Jurkat, Clone E6-1 (cell line): ENCODE measurements at places on chromosomes 16 and 17.

GRCh38 chr17:18028952-18029540 is 9.9 kb downstream of the ATPAF2 start:
- no peak for DNase-seq

DNA sequence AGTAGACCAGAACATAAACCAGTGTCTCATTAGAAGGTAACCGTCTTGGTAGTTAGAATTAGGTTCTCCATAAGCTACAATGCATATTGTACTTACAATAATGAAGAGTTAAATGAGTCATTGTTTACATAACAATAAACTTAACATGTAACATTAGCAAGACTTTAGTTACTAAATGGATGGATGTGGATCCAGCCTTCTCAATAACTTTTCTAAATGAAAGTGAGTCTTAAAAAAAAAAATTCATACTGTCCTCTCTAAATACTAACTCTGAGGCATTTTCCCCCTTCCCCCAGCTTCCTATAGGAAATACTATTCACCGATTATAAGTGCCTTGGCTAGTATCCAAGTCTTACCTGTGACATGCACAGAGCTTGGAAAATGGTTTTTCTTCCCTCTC is 155.3 kb downstream of the CYB561 start:
- DNase-seq: no peak

DNA sequence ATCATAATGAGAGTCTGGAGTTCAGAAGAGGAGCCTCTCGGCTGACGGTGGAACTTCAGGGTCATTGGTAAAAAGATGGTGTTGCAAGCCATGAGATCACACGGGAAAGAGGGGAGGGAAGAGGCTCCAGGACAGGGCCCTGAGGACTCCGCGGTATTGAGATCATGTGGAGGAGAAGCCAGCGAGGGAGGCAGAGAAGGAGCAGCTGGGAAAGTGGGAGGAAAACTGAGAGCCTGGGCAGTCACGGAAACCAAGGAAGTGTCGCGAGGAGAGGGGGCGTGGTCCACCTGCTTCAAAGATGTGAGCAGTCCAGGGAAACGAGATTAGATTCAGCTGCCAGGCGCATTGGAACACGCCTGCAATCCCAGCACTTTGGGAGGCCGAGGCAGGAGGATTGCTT is 27.7 kb upstream of the SBK1 start:
- no peak for DNase-seq

- DNase-seq: no peak
Observed at GRCh38 chr16:58085171-58085570, 44.0 kb downstream of the CFAP20 start.
